ENCODE measurements at places on chromosomes 11 and 22.
A peak's percentile ranks its signal among the peaks of the same experiment; 100 is the strongest.

DNA sequence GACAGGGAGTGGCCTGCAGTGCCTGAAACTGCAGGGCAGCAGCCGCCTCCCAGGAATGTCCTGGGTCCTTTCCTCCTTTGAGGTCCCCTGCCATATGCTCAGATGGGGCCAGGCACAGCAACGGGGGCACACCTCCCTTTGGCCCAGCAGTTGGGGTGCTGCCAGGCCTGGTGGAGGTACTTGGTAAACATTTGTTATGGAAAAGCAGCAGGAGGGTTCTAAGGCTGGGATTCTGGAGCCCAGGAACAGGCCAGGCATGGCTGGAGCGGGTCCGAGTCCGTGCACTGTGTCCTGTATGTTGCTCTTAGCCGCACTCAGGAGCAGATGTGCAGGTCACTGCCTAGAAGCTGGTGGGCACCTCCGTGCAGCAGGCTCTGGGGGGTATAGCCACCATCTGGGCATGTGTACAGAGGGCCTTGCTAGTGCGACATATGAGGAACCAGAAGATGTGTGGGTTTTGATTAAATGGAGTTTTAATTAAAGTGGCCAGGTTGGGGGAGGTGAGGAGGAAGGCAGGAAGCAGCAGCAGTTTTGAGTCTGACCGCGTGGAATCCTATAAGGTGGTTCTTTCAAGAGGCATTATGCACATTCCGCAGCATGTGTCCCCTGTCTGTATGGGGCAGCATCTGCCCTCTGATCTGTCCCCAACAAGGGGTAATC, 1.5 kb downstream of the ADORA2A start:
- DNase-seq, result no peak

GRCh38 chr11:115758011-115758410, 253.8 kb upstream of the CADM1 start:
- DNase-seq, result no peak

DNA sequence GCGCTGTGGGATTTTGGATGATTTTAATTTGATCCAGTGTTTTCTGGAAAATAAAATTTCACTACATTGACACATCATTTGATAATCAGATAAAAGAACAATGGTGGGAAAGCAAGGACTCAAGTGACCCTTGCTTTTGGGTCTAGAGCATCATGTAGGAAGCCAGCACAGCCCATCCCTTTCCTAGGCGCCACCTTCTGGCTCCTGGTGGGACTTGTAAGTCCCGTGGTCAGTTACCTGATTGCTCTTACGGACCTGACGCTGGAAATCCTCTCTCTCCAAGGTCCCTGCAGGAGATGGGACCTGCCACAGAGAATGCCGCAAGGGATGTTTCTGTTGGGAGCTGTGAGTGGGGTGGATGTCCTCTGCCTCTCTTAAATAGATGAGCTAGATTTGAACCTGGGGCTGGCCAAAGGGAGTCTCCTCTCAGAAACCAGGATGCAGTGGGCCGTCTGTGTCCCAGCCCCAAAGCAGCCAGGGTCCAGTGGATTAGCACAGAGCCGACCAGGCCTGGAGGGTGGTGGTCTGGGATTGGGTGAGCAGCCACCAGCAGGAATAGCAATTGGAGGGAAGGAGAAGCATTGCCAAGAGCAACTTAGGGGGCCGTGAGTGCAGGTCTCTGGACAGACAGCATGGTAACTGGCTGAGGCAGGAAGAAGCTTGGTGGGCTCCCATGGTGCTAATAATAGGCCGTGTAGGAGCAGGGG, 21.7 kb downstream of the TIMP3 start:
- DNase-seq, result no peak

DNA sequence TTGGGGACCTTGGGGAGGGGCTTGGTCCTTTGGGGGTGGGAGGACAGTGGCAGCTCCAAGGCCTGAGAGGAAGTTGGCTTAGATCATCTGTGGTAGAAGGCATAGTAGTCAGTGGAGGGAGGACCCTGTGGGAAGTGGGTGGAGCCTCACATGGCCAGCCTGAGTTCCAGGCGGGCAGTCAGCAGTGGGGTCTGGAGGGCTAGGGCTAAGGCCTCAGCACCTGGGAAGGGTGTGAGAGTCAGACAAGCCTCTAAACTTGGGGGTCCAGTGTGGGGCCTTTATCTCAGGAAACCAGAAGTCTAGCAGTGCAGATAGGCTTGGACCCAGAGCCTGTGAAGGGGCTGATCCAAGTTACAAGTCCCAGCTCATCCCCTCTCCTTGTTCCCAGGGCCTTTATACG, 4.0 kb downstream of the NLRX1 start:
- no peak for DNase-seq

GRCh38 chr22:19843107-19843856, 11.4 kb downstream of the GNB1L start:
- DNase-seq, result no peak

- no peak for DNase-seq
Observed at GRCh38 chr11:34750692-34751405, 130.0 kb downstream of the EHF start.

GRCh38 chr11:121291896-121292494, 576 bp upstream of the SC5D start:
- DNase-seq, result peak; percentile 11

- no peak for DNase-seq
Observed at GRCh38 chr22:34475886-34476285, 555.6 kb upstream of the LARGE1 start.

DNA sequence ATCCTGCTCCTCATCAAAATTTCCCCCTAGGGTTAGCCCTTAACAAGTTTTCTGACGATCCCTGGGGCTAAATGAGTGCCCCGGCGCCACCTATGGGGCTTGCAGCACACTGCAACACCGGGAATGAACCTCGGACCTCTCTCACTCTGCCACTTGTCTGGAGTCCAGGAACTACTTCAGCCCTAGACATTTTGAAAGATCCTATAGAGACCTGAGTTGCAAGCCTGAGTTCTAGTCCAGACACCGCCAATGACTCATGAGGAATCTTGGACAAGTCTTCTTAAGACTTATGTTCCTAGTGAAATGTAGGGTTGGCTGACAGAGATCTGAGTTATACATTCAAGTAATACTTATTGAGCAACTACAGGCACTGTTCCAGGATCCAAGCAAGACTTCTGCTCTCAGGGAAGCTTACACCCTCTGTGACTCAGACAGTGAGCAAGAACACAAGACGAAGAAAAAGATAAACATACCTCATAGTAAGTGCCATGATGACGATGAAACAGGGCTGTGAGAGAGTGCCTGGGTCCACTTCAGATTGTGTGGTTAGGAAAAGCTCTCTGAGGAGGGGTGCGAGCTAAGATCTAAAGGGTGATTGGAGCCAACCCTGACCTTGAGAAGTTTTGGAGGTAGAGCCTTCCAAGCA, 10.2 kb upstream of the STK33 start:
- DNase-seq, result peak; percentile 17

GRCh38 chr11:72781063-72781312, 12.9 kb downstream of the STARD10 start:
- no peak for DNase-seq

DNA sequence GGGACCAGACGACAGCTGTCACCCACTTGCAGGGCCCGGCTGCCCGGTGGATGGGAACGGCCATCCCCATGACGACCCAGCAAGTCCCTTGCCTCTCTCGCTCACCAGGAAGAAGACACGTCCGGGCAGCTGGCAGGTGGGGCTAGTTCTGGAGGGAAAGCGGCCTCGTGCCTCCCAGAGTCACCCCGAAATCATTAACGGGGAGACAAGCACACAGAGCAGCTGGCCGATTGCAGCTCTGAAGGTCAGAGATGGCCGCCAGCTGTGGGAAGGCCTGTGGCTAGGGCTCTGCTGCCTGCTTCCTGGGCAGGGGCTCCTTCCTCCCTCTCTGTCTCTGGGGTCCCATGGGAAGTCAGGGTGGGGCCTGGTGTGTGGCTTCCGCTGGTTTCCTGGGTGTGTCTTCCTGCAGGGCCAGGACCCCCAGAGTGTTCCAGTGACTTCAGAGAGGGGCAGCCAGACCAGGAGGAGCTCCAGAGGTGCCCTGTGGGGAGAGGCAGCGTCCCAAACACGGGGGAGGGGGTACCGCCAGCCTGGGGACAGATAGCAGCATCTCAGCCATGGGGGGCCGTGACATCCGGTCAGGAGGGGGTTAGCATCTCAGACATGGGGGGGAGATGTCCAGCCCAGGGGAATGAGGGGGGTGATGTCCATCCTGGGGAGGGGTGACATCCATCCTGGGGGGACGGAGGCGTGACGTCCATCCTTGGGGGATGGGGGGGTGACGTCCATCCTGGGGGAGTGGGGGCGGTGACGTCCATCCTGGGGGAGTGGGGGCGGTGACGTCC, 114.9 kb downstream of the KCNQ1 start:
- DNase-seq, result no peak

DNA sequence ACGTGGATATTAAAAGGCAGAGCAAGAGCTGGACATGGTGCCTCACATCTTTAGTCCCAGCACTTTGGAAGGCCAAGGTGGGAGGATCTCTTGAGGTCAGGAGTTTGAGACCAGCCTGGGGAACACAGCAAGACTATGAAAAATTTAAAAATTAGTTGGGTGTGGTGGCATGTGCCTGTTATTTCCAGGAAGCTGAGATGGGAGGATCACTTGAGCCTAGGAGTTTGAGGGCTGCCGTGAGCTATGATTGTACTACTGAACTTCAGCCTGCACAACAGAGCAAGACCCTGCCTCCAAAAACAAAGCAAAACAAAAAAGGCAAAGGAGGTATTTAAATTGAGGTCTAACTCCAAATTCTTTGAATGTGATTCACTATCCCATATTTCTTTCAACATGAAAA, 23.5 kb downstream of the RDX start:
- no peak for DNase-seq

GRCh38 chr22:25008666-25009065, 56.1 kb downstream of the KIAA1671 start:
- no peak for DNase-seq

- DNase-seq, result peak; percentile 92
Observed at GRCh38 chr11:118907051-118908042, 18.4 kb downstream of the BCL9L start.

GRCh38 chr11:34647532-34647931, 26.6 kb downstream of the EHF start:
- no peak for DNase-seq

DNA sequence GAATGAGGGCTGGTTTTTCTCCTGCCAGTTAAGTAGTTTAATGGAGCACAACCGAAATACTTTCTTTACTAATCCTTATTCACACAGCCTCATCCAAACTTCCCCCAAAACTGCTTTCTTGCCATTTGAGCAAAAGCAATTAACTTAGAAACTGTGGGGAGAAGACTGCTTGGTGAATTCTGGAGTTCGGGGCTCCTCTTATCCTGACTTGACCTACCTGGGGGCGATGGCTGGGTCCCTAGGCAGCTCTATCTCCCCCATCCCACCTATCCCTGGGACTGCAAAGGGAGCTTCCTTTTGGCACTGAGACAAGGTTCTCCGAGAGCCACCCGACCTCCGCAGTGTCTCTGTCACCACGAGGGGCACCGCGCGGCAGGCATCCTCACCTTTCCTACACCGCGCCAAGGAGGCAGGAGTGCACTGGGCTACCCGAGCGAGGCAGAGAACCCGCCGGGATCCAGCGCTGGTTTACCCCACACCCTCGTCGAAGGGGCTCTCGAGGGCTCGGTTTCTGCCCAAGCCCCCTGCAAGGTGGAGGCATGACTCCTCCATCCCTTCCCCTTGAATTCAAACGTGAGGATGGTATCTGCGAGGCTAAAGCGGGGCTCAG, 759 bp downstream of the DESI1 start:
- peak; percentile 60 for DNase-seq

DNA sequence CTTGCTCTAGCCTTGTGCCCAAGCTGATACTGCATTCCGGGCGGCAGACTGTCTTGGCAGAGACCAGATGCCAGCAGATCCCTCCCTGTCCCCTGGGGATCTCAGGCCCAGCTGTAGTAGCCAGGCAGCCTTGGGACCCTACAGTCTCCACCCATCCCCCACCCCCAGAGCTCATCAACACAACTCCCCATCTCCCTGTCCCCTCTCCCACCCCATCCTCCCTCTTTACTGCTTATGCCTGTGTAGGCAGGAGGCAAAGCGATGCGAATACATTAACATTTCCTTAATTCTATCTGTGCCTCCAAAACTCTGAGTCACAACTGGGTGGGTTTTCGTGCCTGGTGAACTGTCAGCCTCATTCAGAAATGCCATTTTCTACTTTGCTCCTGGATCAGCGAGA, 547.6 kb downstream of the BUD13 start:
- DNase-seq, result no peak

DNA sequence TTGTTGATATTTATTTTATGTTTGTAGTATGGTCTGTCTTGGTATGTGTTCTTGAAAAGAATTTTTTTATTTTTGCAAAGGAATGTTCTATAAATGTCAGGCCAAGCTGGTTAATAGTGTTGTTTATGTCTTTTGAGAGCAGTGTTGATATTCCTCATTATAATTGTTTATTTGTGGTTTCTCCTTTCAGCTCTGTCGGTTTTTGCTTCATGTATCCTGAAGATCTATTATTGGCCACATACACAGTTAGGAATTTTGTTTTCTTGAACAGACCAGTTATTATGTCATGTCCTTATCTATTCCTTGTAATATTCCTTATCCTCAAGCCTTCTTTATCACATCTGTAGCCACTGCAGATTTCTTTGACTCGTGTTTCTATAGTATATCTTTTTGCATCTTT, 56.5 kb downstream of the PDHX start:
- no peak for DNase-seq

GRCh38 chr11:31780480-31780971, 30.6 kb downstream of the PAX6 start:
- no peak for DNase-seq

DNA sequence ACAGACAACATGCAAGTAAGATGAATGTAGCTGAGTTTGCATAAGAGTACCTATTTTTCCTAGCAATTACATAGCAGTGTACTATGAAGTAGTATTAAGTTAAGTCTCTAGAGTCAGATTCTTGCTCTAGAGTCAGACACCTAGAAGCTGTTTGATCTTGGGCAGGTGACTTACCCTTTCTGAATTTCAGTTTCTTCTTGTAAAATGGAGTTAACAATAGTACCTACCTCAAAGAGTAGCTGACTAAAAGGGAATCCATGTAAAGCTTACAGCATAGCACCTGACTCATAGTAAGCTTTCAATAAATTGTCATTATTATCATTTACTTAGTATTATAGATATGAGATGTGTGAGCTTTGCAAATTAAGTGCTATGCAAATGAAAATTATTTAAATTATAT, 47.8 kb upstream of the PTPRJ start:
- no peak for DNase-seq

DNA sequence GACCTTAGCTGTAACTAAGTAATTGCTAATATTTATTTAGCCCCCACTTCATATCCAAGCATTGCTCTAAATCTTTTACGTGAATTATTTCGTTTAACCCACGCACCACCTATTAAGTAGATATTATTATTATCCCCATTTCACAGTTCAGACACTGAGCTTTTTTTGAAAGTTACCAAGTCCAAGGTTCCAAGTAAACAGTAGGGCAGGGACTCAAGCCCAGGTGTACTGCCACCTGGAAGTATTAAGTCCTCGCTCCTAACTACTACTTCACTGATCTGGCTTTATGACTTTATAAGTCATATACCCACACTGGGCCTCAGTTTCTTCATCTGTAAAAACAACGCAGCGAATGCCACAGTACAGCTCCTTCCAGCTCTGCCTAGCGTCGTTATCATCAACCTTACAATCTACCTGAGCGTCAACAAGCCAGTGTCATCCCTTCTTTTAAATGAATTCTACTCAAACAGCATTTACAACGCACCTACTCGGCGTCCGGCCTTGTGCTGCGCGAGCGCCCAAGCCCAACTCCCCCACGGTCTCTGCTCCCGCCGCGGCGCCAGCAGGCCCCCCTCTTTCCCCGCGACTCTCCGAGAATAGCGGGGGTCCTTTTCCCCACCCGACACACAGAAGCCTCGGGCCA, 624 bp downstream of the TMEM41B start:
- peak; percentile 14 for DNase-seq
